DMS153 (cell line): ENCODE measurements at places on chromosomes 11 and 22.

DNA sequence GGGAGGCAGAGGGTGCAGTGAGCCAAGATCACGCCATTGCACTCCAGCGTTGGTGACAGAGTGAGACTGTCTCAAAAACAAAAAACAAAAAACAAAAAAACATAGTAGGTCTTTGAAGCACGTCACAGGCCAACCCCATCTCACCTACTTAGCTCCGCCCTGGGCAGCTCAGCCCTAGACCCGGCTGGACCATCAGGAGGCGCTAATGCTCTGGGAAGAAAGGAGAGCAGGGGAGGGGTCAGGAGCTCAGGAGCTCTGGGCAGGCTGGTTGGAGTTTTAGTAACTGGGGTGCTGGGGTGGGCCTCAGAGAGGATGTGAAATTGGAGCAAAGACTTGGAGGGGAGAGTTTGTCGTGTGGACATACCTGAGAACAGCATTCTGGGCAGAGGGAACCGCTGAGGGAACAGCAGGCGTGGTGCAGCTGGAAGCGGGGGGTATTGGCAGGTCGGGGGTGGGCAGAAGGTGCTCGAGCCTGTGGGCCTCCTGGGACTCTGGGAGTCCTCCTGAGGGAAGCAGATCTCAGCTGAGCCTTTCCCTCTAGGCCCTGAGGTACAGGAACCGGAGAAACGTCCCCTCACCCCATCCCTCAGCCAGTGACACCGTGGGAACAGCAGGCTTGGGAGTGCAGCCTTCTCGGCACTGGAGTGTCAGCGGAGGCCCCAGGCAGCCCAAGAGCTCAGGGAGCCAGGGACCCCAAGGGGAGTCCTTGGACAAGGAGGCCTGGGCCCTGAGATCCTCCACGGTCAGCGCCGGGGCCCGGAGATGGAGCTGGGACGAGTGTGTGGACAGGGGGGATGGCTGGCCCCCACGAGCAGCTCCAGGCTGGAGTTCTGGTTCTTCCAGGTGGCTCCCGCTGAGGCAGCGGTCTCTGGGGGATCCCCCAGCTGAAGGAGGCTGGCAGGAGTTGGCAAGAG lies 2.2 kb upstream of the RPS6KA4 start:
- no peak for DNase-seq

DNA sequence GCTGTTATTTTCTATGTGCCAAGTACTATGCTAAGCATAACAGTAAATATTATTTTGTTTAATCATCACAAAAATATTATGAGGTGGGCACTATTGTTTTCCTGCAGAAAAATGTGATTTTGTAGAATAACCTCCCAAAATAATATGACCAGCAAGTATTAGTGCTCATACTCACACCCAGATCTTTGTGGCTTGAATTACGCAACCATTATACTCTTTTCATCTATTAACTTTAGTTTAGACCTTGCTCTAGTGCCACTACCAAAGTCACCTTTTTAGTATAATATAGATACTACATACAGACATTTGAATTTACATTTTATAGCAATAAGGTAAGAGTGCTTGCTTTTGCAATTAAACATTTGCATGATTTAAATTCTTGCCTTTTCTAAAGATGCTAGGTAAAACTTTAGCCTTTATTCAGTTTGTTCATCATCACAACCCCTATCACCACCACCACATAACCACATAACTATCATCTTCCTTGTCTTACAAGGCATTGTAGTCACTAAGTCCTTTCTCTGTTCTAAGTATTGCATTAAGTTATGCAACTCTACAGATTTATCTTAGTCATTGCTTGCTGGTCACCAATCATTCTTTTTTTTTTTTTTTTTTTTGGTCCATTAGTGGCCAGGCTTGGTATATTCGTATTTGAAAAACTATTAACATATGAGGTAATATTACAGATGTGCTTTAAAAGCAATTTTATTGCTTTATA lies 68.4 kb downstream of the GAS2 start:
- no peak for DNase-seq

DNA sequence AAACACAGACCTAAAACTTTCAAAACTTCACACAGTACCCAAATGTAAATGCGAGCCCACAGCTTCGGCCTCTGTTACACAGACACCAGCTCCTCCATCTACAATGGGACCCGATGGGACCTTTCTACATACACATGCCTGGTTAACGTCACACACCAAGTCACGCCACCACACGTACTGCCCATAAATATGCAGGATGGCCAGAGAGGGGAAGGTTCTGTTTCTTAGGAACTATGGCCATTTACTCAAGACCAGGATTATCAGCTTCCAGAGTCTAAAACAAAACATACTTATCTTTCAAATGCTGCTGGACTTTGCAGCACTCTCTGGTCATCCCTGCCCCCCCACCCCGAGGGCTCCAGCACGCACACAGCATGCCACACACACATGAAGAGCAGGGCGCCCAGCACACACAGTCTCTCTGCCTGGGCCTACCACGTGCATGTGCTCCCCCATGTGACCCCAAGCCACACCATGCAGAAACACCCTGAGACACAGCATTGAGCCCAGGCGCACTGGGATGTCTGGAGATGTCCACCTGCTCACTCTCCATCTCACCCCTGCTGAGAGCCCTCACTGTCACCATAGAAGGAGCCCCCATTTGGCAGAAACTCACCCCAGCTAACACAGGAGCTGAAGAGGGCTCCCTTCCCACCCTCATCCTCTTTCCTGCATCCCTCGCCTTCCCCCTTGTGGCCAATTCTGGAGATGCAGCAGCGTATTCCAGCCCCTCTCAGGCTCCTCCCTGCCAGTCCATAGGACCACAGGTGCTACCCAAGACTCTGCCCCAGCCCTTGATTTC lies 61.8 kb downstream of the SLC22A12 start:
- DNase-seq = peak; percentile 8

DNA sequence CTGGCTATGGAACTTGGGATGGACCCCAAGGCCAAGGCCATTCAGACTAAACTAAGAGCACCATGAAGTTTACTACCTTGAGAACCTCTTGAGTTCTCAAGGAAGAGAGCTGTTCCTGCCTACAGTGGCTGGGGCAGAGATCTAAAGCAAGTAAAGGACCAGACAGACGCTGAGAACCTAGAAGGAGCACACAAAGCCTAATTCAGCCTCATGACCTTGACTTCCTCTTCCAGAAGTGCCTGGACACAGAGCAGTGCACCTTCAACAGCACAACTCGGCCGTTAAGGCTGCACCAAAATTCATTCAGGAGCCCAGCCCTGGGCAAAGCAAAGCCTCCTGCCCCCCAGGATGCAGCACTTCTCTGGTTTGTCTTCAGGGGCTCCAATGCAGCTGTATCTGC lies 82.9 kb upstream of the AKIP1 start:
- no peak for DNase-seq

GRCh38 chr11:98180921-98181320 lies 839.8 kb upstream of the CNTN5 start:
- DNase-seq = no peak

DNA sequence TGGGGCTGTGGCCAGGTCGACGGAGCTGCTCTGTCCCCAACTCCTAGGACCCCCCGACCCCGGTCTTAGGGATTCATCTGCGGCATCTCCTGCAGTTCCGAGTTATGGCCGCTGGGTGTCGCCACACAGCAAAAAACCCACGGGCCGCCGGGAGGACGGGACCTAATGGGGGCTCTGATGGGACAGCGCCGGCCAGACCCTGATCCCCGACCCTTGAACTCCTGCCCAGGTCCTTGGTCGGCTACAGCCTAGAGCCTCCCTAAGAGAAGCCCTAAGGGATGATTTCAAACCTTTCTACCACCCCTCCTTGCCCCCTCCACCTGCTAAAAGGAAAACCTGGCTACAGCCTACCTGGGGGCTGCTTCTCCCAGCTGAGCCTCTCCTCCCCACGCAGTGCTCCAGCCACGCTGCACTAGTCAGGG lies 30.8 kb upstream of the LRRC10B start:
- no peak for DNase-seq

DNA sequence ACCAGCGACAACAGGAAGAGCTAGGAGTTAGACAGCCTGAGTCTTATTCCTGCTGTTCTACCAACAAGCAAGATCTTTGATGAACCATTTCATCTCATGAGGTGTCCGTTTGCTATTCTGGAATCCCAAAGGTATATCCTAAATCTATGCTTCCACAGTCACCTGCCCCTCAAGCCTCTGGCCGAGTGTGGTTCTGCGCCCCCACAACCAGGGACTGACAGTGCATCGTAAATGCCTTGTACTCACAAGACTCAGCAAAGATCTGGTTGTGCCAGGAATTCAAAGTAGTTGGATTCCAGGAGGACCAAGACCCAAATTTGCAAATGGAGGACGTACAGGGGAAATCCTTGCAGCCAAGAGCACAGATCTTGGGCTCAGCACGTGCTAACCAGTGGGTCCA lies 47.5 kb upstream of the JAM3 start:
- no peak for DNase-seq

- DNase-seq = no peak
Observed at GRCh38 chr11:47408598-47409439, 429 bp downstream of the SLC39A13 start.

GRCh38 chr22:47995264-47995627 lies 1232.8 kb downstream of the TBC1D22A start:
- DNase-seq = no peak

- no peak for DNase-seq
Observed at GRCh38 chr11:123191939-123192338, 3.1 kb downstream of the CLMP start.

DNA sequence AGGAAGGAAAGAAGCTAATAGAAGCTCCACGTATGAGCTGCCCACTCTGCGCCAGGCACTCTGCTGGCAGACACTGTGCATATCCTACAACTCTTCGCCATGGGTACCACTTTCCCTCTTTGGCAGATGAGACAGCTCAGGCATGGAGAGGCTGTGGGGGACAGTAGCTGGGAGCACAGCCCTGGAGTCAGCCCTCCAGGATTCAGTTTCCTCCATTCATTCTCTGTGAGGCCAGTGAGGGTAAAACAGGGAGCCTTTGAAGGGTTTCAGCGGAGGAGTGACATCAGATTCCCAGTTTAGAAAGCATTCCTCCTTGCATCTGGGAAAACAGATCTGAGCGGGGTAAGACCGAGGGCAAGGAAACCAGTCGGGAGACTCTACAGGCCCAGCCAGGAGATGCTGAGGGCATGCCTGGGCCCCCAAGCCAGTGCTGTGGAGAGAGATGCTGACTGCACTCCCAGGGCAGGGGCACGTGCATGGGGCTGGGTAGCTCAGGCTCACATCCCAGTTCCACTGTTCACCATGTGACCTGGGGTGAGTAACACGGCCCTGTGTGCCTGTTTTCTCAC lies 58.3 kb upstream of the EMID1 start:
- no peak for DNase-seq

- DNase-seq = no peak
Observed at GRCh38 chr11:41947392-41947791, 487.9 kb upstream of the LRRC4C start.

GRCh38 chr11:12109591-12110196 lies 696 bp upstream of the MICAL2 start:
- no peak for DNase-seq

- DNase-seq = no peak
Observed at GRCh38 chr11:96319898-96320656, 22.9 kb downstream of the MAML2 start.

DNA sequence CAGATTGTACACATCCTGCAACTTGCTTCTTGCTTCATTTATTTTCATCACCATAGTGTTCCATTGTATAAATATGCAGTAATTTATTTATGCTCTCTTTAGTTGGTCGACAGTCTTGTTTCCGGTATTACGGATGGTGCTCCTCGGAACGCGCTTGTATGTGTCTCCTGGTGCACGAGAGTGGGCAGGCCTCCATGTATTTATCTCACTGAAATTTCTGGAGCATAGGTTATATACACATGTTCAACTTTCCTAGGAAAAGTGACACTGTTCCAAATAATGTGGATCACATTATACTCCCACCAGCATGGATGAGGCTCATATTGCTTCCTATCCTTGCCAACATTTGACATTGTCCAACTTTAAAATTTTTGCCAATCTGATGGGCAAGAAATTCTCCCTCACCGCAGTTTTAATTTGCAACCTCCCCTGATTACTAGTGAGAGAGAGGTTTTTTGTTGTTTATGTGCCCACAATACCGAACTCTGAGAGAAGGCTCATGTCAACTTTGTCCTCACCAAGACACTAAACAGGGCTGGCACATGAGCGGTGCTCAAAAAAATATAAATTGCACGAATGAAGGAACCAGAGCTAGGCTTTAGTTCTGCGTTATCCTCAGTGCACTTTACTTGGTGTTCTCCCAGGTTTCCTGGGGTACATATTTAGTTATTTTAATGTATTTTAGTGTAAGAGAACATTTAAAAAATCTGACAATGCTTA lies 3.8 kb downstream of the CSNK2A3 start:
- no peak for DNase-seq

DNA sequence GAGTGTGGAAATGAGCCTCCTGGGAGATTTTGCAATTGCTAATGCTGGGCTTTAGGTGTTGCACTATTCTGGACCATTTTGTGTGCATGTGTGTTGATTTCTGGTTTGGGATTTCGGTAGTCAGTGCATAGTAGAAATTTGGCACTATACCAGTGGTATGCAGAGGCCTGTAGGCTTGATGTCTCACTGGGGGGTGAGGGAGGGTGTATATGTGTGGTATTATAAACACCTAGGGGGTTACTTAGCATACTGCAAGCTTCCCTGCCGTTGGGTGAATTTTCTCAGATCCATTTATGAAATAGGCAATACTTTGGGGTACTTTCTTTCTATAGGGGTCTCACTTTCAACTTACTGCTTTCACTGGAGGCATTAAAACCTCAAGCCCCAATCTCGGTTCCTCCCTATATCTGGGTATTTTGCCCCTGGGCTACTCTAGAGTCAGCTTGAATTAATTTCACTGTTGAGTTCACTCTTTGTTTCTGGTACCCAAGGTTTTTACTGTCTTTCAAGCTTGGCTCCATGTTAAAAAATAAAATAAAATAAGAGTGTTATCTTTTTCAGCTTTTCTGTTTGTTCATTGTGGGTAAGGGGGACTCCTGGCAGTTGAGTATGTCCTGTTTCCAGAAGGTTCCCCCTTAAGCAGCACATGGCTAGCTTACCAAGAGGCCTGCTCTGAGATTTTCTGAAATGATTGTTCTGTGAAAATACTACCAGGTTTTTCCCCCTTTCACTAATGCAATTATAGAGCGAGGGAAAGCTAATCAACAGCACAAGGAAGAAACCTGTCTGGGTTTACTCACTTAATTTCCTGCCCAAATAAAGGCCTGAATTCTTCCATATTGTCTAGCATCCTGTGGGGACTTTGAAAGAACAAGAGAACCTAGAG lies 45.8 kb downstream of the PPFIBP2 start:
- DNase-seq = no peak

DNA sequence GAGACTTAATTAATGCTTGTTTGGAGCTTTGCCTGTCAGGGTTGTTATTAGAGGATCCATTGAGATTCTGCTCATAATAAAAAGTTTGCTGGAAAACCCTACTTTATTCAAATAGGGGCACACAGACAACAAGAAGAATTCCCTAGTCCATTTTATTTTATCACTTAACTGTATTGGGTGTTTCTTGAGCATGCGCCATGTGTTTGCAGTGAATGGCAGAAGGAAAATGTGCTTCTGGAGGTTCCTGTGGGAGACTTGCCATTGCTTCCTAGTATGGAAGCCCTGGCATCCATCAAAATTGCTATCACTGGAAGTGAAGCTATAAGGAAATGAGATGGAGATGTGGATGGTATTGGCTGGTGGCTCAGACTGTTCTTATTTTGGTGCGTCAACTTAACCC lies 106.6 kb upstream of the GALNT18 start:
- DNase-seq = no peak

- DNase-seq = no peak
Observed at GRCh38 chr11:3139481-3140290, 25.4 kb downstream of the OSBPL5 start.

GRCh38 chr11:95595973-95596489 lies 193.6 kb downstream of the FAM76B start:
- DNase-seq = no peak

- DNase-seq = no peak
Observed at GRCh38 chr22:19877626-19878339, 23.1 kb upstream of the GNB1L start.

- no peak for DNase-seq
Observed at GRCh38 chr11:17865765-17866428, 131.3 kb downstream of the KCNC1 start.
